ENCODE measurements at places on chromosomes 3 and 15.

GRCh38 chr15:70415398-70415797 lies 317.7 kb upstream of the TLE3 start:
- no peak for DNase-seq

DNA sequence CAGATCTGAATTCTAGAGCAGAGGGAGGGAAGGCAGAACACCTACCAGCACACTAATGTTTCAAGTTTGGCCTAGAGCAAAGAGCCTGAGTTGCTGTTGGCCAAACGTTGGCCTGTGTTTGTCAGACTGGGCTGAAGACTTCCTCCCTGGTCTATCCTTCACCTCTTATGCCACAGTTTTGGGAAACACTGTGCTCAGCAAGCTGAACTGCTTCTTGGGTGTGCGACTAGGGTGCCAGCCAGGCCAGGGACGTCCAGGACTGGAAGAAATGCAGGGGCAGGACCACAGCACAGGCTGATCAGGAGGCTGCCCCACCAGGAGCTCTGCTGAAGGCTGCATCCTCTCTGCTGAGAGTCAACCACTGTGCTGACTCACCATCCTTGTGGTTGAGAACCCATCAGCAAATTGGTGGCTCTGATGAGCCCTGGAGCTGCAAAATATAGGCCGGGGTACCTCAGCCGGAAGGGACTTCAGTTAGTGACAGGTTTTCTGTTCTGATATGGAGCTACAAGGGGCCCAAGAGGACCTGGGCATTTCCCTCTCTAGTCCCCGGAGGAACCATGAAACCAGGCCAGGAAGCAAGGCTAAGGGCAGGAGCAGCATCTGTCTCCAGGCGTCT lies 131.6 kb upstream of the RASGRP1 start:
- DNase-seq = no peak

GRCh38 chr3:73432023-73432705 lies 192.6 kb downstream of the PDZRN3 start:
- no peak for DNase-seq

DNA sequence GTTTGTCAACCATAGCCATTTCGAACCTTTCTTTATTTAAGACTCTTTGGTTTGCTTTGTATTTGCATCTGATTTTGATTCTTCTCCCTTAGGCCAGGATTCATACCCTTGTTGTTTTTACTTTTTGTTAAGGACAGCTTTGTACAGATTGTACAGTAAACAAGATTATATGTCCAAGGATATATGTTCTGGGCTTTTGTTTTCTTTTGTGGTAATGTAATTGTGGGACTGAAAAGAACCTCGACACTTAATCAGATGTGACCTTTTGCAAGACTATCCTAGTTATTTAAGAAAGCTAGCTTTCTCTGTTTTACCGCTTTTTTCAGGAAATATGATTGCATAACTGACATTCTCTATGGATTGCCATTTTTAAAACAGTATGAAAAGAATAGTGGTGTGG lies 67.0 kb upstream of the SAMMSON start:
- no peak for DNase-seq

DNA sequence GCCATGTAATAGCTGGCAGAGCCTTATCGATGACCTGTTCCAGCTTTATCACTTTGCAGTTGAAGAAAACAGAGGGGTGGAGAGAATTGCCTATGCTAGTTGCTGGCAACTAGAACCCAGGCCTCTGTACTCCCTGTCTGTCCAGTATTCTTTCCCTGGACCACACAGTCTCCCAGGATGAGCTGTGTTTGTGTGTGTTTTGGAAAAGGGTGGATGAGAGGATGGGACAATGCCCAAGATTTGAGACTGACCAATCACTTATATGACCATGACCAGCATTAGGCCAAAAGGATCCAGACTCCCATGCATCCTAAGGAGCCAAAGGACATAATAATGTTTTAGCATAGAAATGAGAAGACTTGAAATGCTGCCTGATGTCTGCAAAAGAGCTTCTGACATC lies 102.6 kb downstream of the CD200R1L start:
- no peak for DNase-seq

- DNase-seq = no peak
Observed at GRCh38 chr15:48478581-48478980, 147.4 kb downstream of the DUT start.

GRCh38 chr15:37425541-37425940 lies 325.2 kb upstream of the MEIS2 start:
- no peak for DNase-seq

- DNase-seq = no peak
Observed at GRCh38 chr15:35496585-35496984, 49.4 kb downstream of the DPH6 start.

DNA sequence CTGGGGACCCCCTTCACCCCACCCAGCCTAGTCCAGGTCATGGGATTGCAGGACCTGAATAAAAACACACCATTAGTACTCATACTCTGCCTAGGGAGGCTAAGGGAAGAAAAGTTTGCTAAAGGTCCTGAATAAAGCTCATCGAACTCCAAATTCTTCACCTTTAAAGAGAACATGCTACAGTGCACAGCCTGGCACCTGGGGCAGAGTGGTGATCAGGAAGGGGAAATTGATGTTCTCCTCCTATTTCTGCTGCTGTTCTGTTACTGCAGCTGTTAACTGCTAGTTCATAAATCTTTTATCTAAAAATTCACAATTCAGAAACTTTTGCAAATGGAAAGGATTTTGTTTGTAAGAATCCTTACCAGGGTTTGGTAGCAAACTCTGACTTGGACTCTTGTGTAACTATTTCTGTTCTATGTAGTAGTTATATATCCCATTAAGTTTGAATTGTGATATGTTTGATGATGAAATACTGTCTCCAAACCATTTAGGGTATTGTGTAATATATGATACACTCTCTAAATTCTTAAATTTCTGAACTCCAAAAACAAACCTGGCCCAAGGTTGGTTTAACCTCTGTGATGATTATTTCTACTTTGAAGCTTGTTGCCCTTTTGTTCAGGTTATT lies 27.9 kb downstream of the MCTP2 start:
- no peak for DNase-seq

DNA sequence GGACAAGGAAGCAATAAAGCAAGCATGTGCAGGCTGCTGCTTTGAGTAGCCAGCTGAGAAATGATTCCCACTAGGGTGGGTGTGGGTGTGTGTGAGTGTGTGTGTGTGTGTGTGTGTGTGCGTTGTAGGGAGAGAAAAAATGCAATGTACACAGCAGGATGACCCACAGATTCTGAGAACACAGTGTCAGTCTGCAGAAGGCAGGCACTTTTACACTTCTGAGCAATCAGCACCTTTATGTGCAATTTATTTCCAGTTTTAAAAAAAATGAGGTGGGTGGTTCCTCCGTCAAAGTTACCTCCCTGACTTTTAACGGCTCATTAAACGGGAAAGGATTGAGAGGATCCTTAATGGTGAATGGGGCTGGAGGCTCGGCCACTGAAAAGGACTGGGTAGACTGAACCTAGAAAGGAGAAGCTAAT lies 38.5 kb upstream of the LIPC start:
- DNase-seq = no peak

GRCh38 chr15:33729653-33730052 lies 238.6 kb upstream of the CHRM5 start:
- DNase-seq = no peak

- no peak for DNase-seq
Observed at GRCh38 chr3:72275331-72275751, 490.4 kb upstream of the PROK2 start.

DNA sequence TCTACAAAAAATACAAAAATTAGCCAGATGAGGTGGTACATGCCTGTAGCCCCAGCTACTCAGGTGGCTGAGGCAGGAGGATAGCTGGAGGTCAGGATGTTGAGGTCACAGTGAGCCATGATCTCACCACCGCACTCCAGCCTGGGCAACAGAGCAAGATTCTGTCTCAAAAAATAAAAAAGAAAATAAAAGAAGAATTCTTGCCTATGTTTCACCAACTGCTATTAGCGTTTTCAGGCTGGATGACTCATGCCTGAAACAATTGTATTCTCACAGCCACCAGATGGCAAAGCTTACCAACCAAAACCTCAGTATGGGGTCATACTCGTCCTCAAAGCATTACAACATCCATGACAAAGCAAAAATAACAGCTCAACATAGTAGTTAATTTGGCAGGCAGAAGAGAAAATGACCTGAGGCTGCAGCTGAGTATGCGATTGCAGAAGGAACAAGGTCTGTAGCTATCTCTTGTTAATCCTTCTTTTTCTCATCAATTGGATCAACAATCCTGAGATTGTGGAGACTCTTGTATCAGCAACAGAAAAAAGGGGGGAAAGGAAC lies 52.2 kb downstream of the TP53BP1 start:
- DNase-seq = no peak

GRCh38 chr3:99982650-99983049 lies 131.7 kb downstream of the FILIP1L start:
- no peak for DNase-seq

DNA sequence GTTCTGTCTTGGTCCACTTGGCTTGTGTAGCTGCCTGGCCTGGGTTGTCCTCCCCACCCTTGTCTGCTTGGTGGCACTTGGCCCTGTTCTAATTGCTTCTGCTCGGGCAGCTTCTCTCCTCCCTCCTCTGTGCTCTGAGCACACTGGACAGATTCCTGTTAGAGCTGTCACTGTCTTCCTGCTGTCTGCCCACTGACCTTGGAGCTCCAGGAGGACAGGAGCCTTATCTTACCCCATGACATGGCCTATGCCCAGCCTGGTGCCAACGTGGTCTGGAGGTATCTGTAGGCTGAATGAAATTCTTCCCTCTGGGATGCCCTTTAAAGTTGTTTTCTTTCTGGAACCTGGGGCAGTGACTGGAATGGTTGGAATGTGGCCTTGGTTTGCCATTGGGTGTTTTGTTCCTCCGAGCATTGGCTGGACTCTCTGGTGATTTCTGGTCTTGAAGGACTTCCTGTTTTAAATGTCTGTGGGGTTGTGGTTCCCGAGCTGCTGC lies 94.1 kb downstream of the FAM43A start:
- DNase-seq = no peak

DNA sequence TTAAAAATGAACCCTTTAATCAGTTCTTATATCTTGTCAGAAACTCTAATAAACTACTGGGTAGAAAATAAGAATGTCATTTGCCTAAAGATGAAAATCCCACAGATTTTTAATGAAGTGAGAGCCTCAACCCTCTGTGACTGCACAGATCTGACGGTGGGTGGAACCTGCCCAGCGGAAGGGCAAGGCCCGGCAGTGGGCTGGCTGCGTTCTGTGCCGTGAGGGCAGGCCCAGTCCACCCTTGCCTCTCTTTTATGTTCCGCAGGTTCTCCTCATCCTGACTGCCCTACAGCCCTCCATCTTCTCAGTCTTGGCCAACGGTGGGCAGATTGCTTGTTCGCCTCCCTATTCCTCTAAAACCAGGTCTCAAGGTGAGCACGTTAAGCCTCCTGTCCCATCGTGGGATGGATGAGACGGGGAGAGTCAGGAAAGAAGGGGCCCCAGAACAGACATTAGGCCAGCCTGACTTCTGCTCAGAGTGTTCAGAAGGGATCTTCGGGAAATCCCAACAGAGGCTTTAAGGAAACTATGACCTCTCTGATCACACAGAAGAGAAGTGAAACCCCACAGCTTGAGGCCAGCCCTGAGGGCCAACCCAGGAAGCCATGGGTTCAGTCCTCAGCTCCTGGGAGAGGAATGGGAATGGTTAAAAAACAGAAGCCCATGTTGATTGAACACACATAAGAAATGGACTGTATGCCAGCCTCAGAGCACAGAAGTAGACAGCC lies 16.0 kb downstream of the SLC51A start:
- no peak for DNase-seq

- DNase-seq = no peak
Observed at GRCh38 chr3:171781711-171782127, 28.6 kb downstream of the PLD1 start.

- no peak for DNase-seq
Observed at GRCh38 chr3:38740537-38740936, 75.5 kb downstream of the SCN10A start.

DNA sequence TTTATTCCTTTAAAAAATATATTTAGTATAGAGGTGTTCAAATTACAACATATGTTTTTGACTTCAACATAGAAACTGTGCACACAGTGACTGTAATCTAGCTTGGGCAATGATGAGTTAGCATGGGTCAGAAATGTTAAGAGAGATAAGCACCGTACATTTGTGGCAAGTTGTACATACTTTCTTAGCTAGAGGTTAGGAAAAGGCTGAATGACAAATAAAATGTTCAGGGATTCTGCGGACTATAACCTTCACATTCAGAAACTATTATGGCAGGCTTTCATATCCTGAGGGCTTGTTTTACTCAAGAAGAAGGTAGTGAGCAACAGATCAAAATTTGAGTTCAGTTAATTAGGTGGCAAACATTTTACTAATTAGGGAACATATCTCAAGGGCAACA lies 379.7 kb upstream of the EPHA6 start:
- DNase-seq = no peak

- no peak for DNase-seq
Observed at GRCh38 chr3:119781330-119782198, at the start of gene NR1I2. NR1I2 (plus strand) TSS chr3:119782101.

GRCh38 chr3:193641440-193641775 lies 48.4 kb downstream of the OPA1 start:
- DNase-seq = no peak

- no peak for DNase-seq
Observed at GRCh38 chr3:117286488-117286887, 576.9 kb downstream of the TUSC7 start.

DNA sequence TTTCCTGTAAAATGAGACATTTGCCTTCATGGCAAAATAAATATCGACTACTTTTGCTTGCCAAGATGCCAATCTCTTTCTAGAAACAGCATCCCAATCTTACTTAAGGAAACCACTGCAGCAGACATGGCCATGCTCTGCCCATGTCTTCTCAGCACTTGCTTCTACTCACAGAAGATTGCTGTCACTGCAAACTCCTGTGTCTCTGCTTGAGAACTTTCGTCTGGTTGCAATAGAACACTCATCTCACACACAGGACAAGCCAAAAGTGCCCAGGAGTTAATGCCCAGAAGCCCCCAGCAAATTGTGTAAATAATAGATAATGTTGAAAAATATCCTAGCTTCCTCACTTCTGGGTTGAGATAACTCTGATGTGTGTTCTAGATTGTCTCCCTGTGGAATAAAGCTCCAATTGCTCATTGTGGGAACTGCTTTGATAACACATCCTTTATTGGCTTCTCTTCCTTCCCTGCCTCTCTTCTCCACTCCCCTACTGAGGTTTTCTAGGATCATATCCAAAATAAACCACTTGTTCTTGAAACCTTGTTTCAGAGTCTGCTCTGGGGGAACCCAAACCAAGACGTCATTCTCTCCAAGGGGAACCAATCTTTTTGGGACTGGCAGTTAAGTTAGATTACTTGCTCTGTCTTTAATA lies 156.3 kb upstream of the STRIT1 start:
- no peak for DNase-seq

DNA sequence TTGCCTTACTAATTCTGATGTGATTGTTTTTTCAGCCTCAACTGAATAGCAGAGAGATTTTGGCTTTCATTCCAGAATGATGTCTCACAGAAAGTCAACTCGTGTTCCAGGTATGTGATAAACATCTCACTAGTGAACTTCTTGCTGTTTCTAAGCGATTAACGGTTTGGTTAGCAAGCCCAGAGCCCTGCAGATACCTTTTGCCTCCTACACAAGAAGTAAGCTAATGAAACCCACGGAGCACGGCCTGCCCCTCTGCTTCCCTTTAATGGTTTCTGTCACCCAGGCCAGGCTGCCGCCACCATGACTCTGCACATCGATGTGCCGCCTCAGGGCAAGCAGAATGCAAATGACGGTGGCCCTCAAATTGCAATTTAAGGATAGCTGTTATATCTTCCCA lies 155.9 kb upstream of the ICE2 start:
- no peak for DNase-seq
